ENCODE measurements at places on chromosomes 7 and 10.
A peak's percentile ranks its signal among the peaks of the same experiment; 100 is the strongest.

GRCh38 chr7:148856891-148857290 lies 27.2 kb downstream of the EZH2 start:
- no peak for DNase-seq

- DNase-seq: no peak
These were observed 371.9 kb downstream of the PHF14 start for GRCh38 chr7:11345621-11346020.

- DNase-seq: no peak
These were observed 117.8 kb upstream of the MYO3A start for GRCh38 chr10:25815999-25816768.

- no peak for DNase-seq
These were observed 26.0 kb upstream of the ZNF735 start for GRCh38 chr7:64180989-64181388.

DNA sequence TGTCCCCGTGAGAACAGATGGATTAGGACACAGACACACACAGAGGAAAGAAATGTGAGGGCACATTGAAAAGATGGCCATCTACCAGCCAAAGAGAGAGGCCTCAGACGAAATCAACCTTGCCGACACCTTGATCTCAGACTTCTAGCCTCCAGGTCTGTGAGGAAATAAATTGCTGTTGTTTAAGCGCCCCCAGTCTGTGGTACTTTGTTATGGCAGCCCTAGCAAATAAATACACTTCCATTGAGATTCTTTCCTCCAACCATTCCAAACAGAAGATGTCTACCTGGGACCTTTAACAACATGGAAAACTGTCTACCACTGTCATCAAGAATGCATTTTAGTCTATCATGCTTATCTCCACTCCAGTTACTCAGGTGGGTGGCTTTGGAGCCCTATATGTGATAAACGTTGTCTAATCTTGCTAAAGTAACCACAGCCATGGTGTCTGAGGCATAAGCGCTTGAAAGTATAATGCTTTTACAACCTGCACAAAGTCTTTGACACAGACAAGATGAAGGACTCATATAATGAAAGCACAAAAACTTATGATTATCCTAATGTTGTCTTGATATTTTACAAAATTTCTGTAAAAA lies 244.3 kb downstream of the MTERF1 start:
- no peak for DNase-seq

- DNase-seq: no peak
These were observed 7.7 kb downstream of the SLC37A3 start for GRCh38 chr7:140390466-140391190.

DNA sequence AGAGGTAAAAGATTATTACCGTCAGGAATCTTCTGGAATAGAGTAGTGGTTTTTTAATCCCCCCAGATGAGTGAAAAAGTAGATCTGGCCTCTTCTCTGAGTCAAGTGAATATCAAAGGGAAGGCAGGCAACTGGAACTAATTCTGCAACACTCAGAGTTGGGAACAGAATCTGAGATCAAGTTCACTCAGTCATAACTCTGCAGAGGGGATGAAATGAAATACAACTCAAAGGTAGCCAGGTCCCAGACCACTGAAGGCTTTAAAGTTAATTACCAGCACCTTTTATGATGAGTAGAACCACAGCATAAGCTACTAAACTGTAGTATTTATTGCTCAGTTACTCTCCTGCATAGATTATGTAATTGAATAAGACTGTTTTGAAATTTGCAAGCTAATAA lies 455.6 kb upstream of the AKR1E2 start:
- DNase-seq: no peak

DNA sequence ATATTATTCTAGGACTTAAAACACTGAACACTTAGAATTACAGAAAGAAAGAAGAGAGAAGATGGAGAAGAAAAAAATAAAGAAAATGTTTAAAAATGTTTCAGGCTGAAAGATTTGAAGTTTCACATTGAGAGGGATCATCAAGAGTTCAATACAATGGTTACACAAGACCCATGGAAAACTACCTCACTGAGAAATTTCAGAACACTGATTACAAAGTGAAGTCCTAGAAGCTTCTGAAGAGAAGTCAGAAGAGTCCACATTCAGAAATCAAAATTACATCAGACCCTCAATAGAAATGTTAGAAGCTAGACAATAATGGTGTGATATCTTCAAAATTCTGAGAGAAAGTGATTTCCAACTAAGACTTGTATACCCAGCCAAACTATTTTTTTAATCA lies 196.1 kb downstream of the MACC1 start:
- no peak for DNase-seq

GRCh38 chr7:45921699-45922519 lies 837 bp upstream of the IGFBP3 start:
- DNase-seq: peak; percentile 73
